Activated naive CD4-positive, alpha-beta T cell (primary cell): ENCODE measurements at places on chromosomes 5 and 9.

DNA sequence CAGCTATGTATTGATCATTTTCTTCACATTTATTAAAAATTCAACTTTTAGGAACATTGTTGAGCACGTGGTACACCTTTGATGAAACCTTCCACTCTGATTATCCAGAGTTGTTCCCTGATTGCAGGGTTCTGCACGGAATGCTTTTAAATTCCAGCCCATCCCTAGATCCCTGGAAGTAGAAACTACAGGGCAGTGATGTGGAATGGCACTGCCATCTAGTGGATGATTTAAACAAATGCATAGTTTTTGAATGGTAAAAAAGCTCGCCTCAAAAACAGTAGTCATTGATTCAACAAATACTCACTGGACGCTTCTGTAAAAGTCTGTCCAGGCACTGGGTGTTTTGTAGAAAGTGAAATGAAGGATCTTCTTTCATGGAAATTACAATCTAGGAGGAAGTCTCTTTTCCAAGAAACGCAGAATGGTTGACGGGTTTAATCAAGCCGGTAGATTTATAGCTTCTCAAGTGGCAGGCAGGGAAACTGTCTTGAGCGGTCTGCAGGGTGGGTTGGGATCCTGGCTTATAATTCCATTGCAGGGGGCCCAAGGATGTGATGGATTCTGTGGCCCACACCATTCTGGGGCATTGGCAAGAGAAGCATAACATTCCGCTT lies 118.4 kb downstream of the ARHGAP26 start:
- DNase-seq = no peak

- DNase-seq = no peak
These were observed 42.8 kb upstream of the NKD2 start for GRCh38 chr5:965604-966344.

GRCh38 chr9:137426018-137426681 lies 3.0 kb downstream of the NOXA1 start:
- no peak for DNase-seq

- no peak for DNase-seq
These were observed 517.2 kb downstream of the CAAP1 start for GRCh38 chr9:26375448-26375847.

- DNase-seq = no peak
These were observed 197.6 kb upstream of the MEF2C start for GRCh38 chr5:89080467-89081116.

DNA sequence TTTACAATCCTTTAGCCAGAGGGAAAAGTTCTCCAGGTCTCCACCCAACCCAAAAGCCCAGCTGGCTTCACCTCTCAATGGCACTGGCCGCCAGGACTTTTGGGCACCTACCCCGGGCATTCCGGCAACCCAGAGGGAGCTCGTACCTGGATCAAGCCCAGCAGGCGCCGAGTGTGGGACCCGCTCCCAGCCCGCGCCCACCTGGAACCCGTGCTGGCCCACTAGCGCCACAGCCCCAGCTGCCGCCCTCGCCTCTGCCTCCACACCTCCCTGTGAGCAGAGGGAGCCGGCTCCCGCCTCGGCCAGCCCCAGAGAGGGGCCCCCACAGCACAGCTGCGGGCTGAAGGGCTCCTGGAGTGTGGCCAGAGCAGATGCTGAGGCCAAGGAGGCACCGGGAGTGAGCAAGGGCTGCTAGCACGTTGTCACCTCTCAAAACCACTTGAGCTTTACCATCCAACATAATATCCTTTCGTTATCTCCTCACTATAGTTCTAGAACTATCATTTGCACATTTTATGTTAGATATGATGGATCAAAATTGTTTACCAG lies 69.7 kb downstream of the GCNT1 start:
- no peak for DNase-seq

- DNase-seq = no peak
These were observed 50.2 kb upstream of the SAP30L start for GRCh38 chr5:154395407-154396106.

DNA sequence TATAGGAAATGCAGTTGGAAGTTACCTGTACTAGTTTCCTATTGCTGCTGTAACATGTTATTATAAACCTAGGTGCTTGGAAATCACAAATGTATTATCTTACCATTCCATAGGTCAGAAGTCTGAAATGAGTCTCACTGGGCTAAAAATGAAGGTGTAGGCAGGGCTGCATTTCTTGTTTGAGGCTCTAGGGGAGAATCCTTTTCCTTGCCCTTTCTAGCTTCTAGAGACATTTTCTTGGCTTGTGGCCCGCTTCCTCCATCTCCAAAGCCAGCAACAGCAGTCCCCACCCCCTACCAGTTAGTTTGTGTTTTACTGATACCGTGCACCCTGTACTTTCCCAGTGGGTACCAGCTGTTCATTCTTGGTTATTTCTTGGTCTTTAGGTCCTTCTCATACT lies 153.3 kb downstream of the SLF1 start:
- no peak for DNase-seq

DNA sequence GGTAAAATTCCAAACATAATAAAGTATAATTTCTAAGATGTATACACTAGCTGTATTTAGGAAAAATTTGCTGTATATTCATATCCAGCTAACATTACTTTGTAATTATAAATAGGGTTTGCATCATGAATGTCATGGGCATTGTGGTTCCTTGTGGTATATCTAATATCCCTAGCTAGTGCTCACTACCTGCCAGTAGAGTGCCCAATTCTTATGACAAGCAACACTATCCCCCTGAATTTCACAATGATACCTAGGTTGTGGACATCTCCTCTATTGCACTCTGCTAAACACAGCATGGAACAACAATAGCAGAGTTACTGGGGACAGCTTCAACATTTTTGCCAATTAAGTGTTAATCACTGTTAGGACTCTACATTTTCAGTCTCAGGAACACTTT lies 1656.5 kb downstream of the EFNA5 start:
- no peak for DNase-seq

DNA sequence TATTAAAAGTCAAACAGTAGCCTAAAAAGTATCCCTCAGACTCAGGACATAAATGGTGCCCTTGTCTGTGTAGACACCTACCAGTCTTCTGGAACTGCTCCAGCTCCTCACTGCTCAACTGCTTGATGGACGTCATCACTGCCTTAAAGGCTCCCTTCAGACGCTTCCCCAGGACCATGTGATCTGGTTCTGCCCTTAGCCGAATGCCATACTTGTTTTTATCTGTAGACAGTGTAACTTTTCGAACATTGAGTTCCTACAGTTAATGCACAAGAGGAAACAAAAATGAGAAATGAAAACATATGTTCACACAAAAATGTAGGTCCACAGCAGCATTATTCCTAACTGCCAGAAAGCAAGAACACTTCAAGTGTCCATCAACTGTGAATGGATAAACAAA lies 46.2 kb downstream of the IARS1 start:
- no peak for DNase-seq

GRCh38 chr5:87061046-87061445 lies 206.6 kb upstream of the RASA1 start:
- DNase-seq = no peak

DNA sequence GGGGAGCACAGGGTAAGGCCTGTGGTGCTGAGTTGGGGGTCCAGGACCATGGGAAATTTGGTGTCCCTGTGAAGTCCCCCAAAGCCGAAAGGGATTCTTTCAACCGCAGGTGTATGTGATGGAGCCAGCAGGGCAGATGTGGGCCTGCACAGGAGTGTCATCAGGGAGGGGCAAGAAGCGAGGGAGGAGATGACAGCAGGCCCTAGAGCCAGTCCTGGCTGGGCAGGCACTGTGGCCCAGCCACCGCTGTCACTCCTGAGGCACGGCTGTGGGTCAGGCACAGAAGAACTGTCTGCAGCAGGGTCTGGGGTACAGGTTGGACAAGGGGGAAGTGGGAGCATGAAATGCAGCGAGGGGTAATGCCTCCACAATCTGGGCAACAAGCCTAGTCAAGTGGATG lies 4.8 kb downstream of the HK3 start:
- DNase-seq = no peak

GRCh38 chr5:172841256-172841655 lies 7.2 kb downstream of the ERGIC1 start:
- no peak for DNase-seq

DNA sequence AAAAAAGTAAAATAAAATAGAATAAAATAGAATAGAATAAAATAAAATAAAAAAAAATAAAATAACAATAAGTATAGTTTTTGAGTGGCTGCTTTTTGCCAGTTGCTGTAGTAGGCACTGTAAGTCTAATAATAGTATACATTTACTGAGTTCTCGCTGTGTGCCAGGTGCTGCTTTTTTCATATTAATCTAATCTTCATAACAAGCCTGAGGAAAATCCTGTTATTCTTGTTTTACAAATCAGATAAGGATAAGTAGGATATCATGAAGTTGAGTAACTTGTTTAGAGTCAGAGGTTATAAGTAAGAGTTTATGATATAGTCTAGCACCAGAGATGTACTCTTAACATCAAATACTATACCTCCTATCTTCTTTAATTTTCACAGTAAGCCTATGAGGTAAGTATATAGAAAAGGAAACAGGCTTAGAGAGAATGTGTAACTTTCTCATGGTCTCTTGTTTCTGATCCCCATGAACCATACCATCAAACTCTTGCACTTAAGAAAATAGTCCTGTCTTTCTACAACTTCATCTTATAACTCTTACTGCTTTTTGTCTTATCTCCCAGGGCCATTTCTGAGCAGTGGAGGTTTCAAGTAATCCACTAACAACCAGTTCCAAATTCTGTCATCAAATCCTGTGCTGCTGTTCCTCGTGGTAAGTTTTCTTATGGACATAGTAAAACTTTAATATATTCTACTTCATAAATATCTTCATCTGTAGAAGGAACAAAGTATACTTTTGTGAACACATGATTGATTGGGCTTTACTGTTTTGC lies 18.7 kb downstream of the RMI1 start:
- DNase-seq = no peak

- DNase-seq = no peak
These were observed 226.9 kb downstream of the MAN2A1 start for GRCh38 chr5:109916481-109917153.

- no peak for DNase-seq
These were observed 56.2 kb downstream of the PLAC8L1 start for GRCh38 chr5:146048994-146049703.

DNA sequence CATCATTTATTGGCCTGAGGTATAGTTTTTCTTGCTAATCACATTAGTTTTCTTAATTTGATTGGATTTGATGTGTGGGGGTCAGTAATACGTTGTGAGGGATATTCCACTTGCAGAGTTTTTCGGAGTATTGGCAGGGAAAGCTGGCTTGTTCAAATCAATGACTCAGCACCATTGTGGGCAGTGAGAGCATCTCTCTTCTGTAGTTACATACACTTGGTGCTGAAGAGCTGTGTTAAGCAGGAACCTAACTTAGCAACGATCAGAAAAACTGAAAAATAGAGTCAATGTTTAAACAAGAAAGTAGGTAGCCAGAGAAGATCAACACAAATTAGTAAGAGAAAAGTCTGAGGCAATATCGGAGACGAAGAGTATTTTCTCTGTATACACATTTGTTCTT lies 344.6 kb upstream of the EDIL3 start:
- no peak for DNase-seq

DNA sequence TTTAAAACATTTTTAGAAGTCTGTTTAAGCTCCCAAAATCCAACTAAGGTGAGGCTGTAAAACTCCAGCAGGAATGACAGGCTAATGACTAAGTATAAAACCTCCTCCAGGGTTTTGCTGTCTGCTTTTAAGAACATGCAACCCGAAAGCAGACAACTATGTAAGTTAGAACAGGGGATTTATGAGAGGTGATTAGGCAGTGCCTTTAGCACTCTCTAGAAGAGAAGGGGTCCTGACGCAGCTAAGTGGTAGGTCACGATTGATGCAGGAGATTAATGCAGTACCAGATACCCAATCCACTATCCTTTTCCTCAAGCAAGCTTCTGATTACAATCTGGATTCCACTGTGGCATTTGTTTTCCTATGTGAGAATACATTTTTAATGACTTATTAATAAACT lies 25.9 kb downstream of the HOMER1 start:
- DNase-seq = no peak
